Substantia nigra (tissue), 51 donors: ENCODE measurements at places on chromosomes 1 and 21.

- no peak for DNase-seq
Measured at GRCh38 chr1:218459878-218460711, 115.0 kb downstream of the TGFB2 start.

- DNase-seq: peak; percentile 62
Measured at GRCh38 chr1:110460253-110461220, 9.6 kb downstream of the PROK1 start.

GRCh38 chr21:35086357-35086756, 37.3 kb upstream of the RUNX1 start:
- DNase-seq: no peak

- DNase-seq: no peak
Measured at GRCh38 chr21:44495611-44496563, 40.6 kb downstream of the LRRC3 start.

DNA sequence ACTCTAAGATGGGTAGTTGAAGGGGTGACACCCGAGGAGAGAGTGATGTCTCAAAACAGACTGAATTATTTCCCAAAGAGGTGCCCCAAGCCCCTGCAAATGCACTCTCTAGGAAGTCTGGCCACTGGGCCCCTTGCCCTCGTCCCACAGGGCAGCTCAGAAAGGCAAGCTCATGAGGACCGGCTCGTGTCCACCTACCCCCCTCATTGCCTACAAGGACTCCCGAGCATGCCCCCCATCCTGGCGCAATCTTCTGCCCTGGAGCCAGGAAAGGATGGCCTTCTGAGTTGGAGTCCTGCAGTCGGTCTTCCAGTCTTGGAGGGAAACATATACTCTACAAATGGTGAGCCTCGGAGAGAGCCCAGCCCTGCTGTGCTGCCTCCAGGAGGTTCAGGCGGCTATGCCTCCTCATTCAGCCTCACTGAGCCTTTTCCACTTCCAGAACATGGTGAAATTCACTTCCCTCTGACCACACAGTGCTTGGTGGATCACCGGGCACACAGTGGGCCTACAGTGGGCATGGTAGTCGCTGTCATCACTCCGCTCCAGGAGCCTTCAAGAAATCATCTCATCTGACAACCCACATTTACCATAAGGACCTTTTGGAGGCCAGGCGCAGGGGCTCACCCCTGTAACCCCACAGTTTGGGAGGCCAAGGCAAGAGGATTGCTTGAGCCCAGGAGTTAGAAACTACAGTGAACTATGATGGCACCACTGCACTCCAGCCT, 5.8 kb upstream of the WNT3A start:
- DNase-seq: no peak

GRCh38 chr1:85148524-85149250, 52.1 kb downstream of the SYDE2 start:
- no peak for DNase-seq
